ENCODE measurements at places on chromosomes 7 and 10.

- no peak for DNase-seq
Observed at GRCh38 chr7:89857767-89858166, 296.5 kb upstream of the STEAP1 start.

DNA sequence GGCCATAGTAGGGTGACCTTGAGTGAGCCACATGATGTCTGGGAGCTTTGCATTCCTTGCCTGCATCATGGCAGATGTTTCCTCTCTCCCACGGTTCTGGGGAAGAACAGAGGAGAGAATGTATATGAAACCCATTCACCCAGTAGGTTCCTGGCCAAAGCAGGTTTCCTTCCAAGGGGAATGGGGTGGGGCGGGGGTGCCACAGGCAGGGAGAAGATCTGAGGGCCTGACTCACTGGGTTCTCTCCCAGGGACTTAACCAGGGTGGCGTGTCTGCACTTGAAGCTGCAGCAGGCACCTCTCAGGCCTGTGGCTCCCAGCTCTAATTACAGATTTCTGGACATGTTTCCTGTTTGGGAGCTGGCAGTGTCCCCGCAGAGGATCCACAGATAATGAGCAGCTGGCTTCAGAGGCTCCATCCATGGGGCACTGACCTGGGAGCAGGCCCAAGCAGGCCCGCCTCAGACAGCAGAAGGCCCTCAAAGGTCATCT is 50.2 kb upstream of the ZMIZ1 start:
- no peak for DNase-seq

- peak; percentile 45 for DNase-seq
Observed at GRCh38 chr7:130180571-130181262, 24.5 kb downstream of the TMEM209 start.

- DNase-seq = no peak
Observed at GRCh38 chr10:27986821-27987220, 12.1 kb downstream of the ODAD2 start.

- DNase-seq = no peak
Observed at GRCh38 chr7:46155367-46155766, 234.3 kb upstream of the IGFBP3 start.

- no peak for DNase-seq
Observed at GRCh38 chr7:77658928-77659327, 37.3 kb upstream of the RSBN1L start.

GRCh38 chr10:130357951-130358350 is 221.8 kb downstream of the GLRX3 start:
- DNase-seq = no peak

DNA sequence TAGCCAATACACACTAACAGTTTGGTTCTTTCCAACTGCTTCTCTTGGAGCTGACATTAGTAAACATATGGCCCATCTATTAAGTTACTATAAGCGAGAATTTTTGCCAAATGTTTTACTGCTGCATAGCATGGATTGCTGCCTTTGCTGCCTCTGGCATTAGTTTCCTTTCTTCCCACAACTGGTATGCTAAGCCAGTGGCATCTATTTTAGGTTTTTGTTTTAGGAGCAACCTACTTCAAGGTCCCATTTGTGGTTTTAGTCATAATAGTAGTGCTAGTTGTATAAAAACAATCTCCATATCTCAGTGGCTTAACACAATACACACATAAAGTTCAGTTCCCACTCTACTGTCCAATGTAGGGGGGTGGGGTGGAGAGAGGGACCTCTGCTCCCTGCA is 25.9 kb upstream of the PANK1 start:
- DNase-seq = no peak

DNA sequence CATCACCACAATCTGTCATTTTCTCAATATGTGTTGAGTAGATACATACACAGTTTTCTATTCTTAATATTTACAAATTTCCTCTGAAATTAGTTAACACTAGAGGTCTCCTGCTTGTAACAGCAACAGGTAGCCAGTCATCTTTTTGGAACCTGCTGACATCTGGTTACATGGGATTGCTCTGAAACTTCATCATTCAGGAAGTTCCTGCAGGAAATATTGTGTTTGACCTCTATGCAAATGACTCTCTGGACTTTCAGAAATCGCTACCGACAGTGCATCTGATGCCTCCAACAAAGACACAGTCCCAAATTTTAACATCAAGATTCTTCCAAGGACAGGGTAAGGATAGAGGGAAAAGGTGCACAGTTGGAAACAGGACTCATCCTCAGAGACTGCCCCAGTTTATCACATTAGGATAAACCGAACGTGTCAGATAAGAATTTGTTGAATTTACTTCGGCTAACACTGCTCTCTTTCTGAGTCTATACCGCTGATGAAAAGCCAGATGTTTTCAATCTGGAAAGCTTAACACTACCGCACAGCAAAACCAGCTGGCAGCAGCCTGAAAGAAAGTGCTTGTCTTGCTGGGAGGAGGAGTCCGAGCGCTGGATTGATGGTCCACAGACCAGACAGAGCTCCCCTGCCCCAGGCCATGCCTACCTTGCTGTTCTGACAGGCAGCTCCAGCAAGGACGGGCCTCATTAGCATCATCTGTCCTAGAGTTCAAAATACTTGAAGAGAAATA is 633.4 kb downstream of the PARD3 start:
- no peak for DNase-seq

GRCh38 chr10:10930979-10931743 is 86.5 kb upstream of the CELF2 start:
- no peak for DNase-seq

GRCh38 chr10:3258394-3258793 is 85.8 kb upstream of the PITRM1 start:
- no peak for DNase-seq

- no peak for DNase-seq
Observed at GRCh38 chr10:1213252-1214070, 157.3 kb downstream of the WDR37 start.

- no peak for DNase-seq
Observed at GRCh38 chr10:112209684-112210131, 26.1 kb upstream of the GPAM start.

Measured in suppressor macrophage treated with lipopolysaccharide for 1 hour (primary cell).